ENCODE measurements at places on chromosomes 13 and 19. TPM values are rescaled to one million over a fixed set of nuclear protein-coding genes. Genes with fewer than 3 reads are reported as not detected.

NCR1 gene
- 0.43 TPM for total RNA-seq

CCNA1 gene
- 0.16 TPM for total RNA-seq

TMEM221 gene
- total RNA-seq: not detected

PRX gene
- 0.84 TPM for total RNA-seq

ADPRHL1 gene
- 0.56 TPM for total RNA-seq
